Astrocyte of the hippocampus (primary cell): ENCODE measurements at places on chromosomes 16 and 17.

DNA sequence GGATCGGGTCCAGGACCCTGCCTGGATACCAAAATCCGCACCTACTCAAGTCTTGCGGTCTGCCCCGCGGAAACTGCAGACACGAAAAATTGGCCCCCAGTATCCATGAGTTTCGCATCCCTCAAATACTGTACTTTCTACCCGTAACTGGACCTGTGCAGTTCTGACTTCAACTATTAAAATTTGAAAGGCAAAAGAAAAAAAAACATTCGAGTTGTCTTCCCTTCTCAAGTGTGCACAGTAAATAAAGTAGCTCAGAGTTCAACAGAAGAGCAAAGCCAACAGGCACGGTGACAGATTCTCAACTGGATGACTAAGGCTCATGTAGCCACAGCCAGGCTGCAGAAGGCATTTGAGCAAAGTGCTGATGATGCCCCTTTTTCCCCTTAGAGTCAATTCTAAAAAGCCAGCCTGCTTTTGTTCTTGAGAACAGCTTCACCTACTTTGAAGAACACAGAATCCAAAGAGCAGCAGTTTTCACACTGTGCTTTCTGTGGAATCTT is 32.5 kb downstream of the MARF1 start:
- peak; percentile 56 for DNase-seq

GRCh38 chr17:65457183-65457582 is 104.3 kb downstream of the AXIN2 start:
- DNase-seq, result no peak

DNA sequence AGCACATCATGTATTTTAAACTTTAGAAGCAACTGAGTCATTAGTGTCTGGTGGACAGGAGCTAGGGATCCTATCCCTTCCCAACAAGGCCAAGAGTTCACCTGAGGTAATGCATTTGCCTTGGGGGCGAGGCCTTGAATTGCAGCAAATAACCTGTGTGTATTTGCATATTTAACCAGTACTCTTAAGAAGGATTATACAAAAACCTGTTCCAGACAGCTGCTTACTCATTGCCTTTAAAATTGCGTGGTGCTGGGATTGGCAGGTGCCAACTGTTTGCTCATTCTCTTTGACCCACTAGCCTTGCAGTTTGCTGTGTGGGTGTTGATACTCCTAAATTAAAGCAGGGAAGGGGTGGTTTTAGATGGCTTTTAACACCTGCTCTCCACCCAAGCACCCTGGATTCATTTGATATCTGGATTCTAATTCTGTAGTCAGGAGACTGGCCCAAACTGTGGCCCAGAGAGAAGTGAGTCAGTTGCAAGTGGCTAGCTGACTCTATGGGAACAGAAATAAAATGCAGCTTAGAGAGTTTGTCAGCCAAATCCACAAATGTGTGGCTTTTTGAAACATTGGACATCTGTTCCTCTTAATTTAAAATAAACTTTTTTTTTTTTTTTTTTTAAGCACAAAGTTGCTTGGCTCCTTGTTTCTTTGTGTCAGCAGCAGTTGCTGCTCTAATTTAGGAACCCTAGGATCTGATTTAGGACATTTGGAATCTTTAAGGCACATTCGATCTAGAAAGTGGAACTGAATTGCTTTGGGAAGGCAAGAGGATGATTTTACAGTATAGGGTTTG is 46.9 kb downstream of the TUBD1 start:
- peak; percentile 87 for DNase-seq

DNA sequence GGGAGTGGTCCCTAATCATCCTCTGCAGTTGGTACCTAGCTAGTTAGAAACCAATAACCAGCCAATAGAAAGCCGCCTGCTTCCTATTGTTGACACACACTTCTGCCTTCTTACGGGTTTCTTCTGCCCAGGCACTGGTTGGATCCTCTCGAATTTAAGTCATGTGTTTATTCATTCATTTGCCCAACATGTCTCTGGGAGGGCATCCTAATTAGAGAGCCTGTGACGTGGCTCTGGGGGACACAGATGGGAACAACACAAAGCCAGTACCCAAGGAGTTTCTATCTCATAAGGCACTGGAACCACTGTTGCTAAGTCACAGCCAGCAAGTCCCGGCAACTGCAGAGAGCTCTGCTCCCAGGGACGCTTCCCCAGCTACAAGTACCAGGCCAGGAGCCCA is 300.7 kb upstream of the TNRC6C start:
- no peak for DNase-seq

GRCh38 chr16:69861292-69862030 is 89.7 kb upstream of the CLEC18A start:
- DNase-seq, result peak; percentile 83

GRCh38 chr16:68049449-68049848 is 26.4 kb downstream of the DUS2 start:
- no peak for DNase-seq

GRCh38 chr16:9118170-9118569 is 26.7 kb downstream of the HAPSTR1 start:
- DNase-seq, result peak; percentile 30

GRCh38 chr17:74855323-74855722 is 4.4 kb downstream of the GRIN2C start:
- no peak for DNase-seq

DNA sequence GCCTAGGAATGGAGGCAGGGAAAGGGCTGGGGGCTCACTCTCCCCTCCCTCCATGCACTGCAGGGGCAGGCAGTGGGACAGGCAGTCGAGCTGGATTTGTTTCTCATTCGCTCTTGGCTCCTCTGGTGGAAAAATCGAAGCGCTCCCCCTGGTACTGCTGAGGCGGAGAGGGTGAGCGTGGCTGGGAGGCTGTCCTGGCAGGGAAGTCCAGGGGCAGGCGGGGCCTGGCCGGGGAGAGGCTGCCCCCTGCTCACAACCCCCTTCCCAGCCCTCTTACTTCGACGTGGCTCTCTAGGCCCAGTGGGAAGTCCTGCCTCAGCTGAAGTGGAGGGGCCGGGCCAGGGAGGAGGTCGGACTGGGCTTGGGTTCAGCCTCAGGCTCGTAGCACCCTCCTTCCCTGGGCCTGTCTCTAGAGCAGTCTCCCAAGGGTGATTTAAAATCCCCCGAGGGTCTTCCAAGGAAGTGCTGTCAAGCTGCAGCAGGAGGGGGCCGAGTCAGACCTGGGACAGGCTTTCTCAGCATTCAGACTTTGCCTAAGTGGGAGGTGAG is 16.5 kb upstream of the TMEM92 start:
- peak; percentile 29 for DNase-seq

DNA sequence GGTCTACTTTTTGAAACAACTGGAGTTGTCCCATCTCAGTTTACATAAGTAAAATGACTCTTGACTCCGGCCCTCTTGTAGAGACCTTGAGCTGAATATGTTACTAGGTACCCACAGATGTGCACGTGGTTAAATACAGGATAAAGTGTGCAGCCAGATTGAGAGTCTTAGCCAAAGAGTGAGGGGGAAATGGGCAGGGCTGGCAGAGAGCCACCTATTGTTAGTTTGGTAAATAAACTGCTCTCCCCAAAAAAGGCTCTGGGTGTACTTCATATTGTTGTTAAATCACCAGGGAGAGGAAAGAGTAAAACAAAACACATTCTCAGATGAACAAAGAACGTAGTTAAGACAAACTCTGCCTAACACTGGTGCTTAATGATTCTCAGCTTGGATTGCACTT is 20.3 kb downstream of the G6PC1 start:
- DNase-seq, result no peak

- DNase-seq, result no peak
Observed at GRCh38 chr17:76565728-76566612, 19.7 kb downstream of the ST6GALNAC2 start.

- DNase-seq, result no peak
Observed at GRCh38 chr16:14514967-14515366, 115.1 kb downstream of the PARN start.

DNA sequence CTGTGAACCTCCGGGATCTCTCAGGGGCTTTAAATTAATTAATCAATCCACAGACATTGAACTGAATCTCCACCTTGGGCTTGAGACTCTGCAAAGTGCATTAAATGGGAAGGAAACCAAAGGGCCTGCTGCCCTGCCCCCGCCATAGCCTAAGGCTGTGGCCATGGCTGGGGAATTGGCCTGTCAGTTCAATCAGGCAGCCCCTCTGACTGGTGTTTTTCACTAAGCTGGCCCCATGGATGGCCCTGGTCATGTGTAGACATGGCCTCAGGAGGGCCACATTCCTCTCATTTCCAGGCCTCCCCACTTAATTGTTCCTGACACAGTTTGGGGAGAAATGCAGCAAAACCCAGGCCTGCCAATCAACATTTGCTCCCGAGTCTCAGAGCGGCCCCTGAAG is 499.8 kb downstream of the WWOX start:
- no peak for DNase-seq

DNA sequence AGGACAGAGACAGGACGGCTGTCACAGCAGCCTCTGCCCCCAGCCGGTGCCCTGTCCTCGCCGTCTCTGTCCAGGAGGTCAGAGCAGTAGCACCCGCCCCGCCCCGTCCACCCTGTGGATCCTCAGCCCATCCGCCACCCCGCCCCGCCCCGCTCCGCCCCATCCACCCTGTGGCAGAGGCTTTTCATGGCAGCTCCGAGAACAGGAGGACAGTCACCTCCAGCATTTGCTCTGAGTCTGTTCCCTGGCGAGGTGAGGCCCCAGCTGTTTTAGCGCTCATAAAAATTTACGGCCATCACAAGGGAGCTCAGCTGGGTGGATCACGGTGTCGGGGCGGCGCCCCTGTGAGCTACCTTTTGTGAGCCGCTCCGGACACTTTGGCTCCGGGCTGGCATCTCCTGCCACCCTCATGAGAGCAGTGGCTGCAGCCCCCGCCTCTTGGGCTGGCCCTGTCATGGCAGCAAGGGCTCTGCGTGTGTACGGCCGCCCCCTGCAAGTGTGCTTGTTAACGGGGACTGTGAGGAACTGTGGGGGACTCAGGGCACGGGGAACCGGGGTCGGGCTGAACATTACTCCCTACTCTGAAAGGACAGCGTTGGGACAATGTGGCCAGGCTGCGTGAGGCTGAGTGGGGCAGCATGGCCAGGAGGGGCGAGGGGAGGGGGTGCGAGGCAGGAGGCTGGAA is 32.3 kb upstream of the GNG13 start:
- DNase-seq, result no peak

DNA sequence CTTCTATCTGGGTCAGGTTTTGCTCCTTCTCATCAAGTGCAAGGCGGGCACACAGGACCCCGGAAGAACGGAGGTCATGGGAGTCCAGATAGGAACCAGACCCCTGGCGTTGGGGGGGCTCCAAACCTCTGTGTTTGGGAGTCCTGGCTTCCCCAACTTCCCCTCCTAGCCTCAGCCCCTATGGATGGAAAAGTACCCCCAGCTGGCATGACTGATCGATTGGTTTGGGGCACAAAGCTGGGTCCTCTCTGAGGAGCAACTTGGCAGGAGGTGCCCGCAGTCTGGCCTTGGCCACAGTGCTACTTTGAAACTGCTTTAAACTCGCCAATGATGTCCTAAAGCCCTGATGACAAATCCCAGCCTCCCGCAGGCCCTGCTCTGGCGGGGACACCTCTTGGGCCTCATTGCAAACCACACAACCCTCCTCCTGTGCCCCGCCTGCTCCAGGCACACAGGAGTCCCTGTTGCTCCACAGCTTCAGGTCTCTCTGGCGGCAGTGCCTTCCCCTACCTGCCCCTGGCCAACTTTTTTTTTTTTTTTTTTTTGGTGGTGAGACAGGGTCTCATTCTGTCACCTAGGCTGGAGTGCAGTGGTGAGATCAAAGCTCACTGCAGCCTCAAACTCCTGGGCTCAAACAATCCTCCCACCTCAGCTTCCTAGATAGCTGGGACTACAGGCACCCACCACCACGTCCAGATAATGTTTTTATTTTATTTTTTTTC is 38.0 kb upstream of the SNN start:
- no peak for DNase-seq

DNA sequence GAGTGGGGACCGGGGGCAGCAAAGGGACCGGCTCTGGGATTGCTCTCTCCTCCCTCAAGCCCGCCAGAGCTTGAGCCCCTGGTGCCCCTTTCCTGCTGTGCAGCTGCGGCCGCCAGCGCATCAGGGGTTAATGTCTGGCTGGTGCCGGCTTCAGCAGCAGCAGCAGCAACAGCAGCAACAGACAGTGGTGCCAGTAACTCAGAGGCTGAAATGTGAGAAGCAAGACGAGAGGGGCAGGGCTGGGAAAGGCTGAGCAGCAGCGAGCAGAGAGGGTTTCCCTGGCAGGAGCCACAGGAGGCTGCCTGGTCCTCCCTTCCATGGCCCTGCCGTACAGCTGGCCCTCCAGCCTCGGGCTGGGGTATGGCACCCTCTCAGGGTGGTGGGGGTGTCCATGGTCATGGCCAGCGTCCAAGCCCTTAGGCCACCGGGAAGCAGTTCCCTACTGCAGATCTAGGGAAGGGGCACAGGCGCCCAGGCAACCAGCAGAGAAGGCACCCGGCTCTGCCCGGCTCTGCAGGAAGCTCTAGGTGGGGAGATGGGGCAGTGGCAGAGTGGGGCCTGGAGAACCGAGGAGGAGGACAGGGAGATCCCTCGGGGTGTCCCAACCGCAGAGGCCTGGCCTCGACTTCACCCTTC is 21.1 kb upstream of the TFAP4 start:
- DNase-seq, result peak; percentile 90

GRCh38 chr17:36861531-36861930 is 75.7 kb upstream of the LHX1 start:
- DNase-seq, result no peak

DNA sequence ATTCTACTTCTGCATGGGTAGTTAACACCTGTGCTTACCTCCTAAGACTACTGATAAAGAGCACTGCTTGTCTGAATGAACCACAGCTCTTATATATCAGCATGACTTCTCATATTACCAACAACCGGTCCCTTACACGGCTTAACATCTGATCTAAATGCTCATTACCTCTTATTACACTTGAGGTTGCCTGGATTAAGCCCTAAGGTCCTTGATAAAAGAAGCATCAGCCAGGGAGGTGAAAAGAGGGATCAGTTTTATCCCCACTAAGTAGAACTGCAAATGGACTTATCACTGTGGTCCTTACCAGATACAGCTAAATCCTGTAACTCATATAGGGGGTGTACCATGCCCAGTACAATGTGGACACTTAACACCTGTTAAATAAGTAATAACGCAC is 8.2 kb upstream of the RSKR start:
- DNase-seq, result no peak

- DNase-seq, result no peak
Observed at GRCh38 chr17:37737081-37737480, 7.8 kb downstream of the HNF1B start.

GRCh38 chr16:68786685-68787418 is 49.8 kb downstream of the CDH1 start:
- DNase-seq, result peak; percentile 84

DNA sequence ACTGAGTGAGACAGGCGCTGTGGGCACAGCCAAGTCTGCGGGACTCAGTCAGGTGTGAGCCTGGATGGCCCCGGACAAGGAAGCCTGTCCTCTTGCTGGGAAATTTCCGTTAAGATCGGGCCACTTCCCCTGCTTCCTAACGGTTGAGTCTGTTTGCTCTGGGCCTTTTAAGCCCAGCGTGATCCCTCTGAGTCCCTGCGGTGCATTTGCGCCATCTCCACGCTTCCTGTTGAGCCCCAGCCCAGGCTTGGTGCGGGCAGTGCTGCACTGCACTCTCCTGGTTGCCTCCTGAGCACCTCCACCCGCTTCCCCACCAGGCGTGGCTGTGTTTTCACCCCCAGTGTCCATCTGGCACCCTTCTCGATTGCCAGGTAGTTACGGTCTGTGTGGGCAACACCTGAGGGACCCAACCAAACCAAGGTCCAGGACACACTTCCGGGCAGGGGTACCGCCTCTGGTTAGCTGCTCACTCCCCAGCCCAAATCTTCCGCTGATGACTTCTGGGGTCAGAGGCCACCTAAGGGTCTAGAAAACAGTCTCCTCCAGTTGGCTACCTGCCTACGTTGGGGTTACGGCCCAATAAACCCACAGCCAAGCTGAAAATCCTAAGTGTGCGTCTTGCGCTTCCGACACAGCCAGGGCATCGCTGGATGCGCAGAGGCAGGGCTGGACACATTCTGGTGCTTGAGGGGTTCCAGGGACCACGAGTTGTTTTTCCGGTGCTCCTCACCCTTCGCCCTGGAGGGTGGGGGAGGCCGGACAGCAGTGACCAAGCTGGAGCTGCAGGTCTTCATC is 1.4 kb upstream of the SLC25A10 start:
- peak; percentile 32 for DNase-seq
